Hematopoietic multipotent progenitor cell treated with erythropoietin and hydrocortisone succinate and interleukin-3 and kit ligand, for 15 days (in vitro differentiated cells): ENCODE measurements at places on chromosomes 4 and X.

DNA sequence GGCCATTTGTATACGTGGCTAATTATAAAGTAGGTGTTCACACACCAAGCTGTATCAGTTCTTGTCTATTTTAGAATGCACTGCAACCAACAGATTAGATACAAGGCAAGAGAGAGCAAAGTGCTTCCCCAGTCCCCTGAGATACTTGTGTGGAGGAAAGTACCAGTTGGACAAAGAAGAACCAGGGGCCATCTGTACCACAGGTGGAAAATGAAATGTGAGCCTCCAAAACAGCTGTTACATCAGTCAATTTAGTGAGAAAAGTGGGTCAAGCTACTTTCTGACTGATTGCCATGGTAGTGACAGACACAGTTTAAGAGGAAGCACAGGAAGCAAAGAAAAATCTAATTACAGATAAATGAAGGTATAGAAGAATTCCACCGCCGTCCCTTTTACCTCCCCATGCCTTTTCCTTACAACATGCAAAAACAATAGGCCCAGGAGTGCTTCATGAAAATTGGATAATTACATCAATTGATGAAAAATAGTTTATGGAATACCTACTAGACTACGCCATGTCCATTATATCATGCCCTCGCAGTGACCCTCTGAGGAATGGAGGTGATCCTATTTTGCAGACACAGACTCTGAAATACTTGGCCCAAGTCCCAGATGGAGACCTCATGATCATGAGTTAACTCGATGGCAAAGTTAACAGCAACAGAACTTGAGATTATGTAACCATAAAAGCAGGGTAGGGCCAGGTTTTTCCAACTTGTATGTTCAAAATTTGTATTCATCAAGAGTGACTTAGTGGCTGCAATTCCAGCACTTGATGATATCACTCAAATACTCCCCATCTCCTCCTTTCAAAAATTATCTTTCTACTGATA lies 15.8 kb downstream of the SMPX start:
- DNase-seq = no peak

GRCh38 chr4:4326166-4326565 lies 36.1 kb downstream of the ZBTB49 start:
- DNase-seq = no peak

DNA sequence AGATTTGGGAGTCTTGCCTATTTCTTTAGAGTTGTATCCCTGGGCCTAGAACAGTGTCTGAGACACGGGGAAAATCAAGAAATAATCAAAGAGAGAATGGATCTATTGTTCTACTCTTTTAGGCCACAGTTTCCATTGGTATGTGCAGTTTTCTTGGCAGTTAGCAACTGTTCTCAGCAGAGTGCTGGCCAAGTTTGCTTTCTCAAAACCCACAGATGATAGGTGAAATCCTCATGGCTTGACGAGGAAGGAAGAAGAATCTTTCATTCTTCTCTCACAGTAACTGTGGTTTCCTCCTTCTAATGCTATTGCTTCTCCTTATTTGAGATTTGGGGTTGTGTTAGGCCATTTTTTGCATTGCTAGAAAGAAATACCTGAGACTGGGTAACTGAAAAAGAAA lies 42.2 kb downstream of the AGA start:
- no peak for DNase-seq

GRCh38 chrX:133985164-133985966 lies at the start of gene GPC3:
TSS of gene GPC3 (minus strand) at chrX:133985594.
- no peak for DNase-seq

GRCh38 chr4:113094331-113094730 lies 44.9 kb downstream of the ANK2 start:
- DNase-seq = no peak

DNA sequence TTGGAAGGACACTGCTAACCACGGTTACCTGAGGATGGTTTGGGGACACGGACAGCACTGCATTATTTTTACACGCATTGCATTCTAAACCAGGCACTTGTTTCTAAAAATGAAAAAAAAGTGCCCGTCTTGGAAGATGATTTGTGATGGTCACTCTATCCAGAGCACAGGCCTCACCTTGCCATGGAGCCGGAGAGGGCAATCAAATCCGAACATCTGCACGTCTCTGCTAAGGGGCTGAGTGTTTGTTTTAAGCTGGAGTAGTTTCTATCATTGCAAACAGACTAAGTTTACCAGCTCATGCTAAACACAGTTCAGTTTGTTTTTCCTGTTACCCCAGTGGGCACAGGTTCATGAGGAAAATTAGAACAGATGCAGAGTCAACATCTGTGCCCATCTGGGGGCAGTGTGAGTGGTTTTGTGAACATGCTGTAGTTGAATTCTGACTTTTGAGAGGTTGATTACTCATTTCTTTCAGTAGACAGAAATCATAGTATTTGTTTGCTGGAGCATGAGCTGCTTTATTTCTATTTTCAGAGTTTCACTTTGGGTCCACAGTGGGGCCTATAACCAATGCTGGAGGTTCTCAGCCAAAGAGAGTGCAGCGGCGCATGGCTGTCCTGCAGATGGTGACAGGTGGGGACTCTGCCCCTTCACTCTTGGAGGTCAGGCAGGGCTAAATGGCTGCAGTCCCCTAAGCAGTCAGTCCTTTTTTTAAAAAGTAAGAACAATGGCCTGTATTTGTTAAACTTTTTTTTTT lies 65.4 kb upstream of the ENPP6 start:
- DNase-seq = no peak

- DNase-seq = no peak
These were observed 648 bp upstream of the SCD5 start for GRCh38 chr4:82799006-82799881.

DNA sequence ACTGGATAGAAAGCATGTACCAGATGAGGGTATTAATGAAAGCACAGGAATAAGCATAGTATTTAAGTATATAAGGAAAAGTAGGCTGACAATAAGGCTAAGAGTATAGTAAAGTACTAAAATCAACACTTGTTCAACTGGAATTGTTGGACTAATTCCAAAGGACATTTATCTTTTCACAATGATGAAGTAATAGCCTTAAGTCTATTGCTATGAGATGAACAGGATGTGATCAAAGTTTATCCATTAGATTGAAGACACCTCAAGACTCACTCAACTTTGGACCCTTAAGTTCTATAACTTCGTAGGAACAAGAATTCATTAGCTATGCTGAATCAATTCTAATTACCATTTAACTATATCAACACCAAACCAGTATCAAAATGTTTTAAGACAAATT lies 7.6 kb downstream of the MAD2L1 start:
- no peak for DNase-seq

DNA sequence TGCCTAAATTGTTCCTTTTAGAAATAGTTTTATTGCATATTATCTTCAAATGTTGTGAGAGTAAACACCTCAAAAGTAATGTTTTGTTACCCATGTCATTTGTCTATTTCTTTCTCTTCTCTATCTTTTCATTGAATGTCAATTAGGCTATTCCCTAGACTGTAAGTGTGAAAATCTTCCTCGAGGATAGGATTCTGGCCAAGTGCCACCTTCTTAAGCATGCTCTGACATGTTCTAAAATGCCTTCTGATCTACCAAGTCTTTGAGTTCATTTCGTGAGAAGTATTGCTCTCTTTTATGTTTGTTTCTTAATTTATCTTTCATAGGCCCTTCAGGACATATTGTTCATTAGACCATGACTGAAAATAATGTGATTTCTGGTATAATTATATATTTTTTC lies 44.1 kb upstream of the TLL1 start:
- DNase-seq = no peak

- no peak for DNase-seq
These were observed 62.3 kb downstream of the NKX6-1 start for GRCh38 chr4:84436812-84437211.

DNA sequence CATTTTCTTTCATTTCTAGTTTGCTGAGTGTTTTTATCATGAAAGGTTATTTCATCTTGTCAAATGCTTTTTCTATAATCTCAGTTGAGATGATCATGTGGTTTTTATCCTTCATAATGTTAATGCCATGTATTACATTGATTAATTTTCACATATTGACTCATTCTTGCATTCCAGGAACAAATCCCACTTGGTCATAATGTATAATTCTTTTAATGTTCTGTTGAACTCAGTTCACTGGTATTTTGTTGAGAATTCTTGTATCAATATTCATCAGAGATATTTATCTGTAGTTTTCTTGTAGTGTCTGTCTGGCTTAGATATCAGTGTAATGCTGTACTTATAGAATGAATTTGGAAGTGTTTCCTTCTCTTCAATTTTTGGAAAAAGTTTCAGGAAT lies 16.7 kb upstream of the LHFPL1 start:
- no peak for DNase-seq

DNA sequence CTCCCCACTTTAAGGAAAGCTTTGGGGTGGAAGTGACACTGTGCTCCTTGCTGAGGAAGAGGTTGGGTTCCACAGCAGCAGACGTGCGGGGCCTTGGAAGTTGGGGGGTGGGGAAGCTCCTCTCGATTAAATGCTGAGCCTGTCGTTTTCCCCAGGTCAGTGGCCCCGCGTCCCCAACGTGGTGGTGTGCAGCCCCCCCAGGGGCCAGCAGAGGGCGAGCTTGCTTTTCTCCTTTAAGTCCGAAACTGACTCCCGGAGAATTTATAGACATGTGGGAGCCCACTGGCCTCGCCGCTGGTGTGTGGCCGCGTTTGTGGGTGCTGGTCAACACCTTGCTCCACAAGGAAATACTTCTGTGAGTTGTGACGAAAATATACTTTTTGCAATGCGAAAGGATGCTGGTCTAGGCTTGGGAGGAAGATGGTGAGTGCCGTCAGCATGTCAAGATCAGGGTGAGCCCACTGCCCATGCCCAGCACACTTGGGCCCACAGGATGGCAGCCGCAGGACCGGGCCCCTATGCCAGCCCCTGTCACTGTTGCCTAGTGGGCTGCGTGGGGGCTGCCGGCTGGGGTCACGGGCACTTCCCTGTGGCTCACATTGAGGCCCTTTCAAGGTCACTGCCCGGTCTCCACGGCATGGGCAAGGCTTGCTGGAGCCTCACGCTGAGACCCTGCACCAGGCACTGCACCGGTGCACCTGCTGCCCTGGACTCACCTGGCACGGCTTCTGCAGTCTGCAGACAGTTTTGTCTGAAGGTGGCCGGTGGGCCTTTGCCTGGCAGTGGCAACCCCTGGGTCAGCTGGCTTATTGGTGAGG lies 9.4 kb downstream of the UVSSA start:
- DNase-seq = peak; percentile 60

DNA sequence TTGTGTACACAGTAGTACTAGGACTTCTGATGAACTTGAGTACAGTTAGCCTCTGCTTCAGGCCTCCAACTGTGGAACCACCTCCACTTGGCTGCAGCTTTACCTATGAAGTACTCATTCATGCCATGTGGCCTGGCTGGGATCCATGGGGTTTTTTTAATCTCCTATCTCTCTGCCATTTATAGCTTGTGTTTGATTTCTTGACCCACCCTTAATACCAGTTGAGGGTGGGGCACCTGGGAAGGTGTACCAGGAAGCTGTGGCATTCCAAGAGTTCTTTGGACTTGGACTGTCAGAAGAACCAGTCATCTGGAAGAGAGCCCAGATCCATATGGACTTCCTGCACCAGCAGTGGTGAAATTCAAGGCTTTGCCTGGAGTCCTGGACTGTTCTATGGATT lies 230.1 kb downstream of the SHROOM3 start:
- no peak for DNase-seq

DNA sequence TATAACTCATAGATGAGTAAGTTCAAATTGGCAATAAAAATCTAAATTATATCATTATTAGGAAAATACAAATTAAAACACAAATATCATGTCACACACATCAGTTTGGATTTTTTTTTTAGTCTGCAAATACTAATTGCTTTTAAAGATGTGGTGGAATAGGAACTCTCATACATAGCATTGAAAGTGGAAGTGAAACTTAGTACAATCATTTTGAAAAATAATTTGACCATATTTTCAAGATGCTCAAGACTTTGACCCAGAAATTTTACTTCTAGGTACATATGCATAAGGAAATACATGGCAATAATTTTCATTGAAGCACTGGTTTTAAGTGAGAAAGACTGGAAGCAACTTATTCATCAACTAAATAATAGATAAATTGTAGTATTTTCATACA lies 147.5 kb upstream of the SMIM31 start:
- DNase-seq = no peak

- DNase-seq = no peak
These were observed 81.4 kb downstream of the IRF2 start for GRCh38 chr4:184392748-184393559.

- DNase-seq = peak; percentile 23
These were observed 1.6 kb downstream of the SCD5 start for GRCh38 chr4:82797040-82797404.

GRCh38 chr4:53863158-53863557 lies 201.2 kb downstream of the CHIC2 start:
- DNase-seq = no peak

DNA sequence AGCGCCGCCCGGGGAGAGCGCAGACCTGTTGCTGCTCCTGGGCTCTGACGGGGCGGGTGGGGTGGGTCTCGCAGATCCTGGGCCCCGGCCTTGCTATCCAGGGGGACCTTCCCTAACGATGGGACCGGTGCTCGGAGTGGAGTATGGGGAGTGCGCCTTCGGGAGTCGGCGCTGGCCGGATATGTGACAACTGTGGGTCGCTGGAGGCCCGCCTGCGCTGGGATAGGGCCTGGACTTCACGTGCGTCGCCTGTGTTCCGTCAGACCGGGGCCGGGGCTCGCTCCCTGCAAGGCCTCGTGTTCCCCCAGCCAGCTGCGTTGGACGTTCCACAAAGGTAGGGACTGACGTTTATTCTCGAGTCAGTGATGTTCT lies 1.3 kb downstream of the TBL1X start:
- no peak for DNase-seq

GRCh38 chrX:20742106-20742505 lies 475.4 kb upstream of the RPS6KA3 start:
- no peak for DNase-seq

- DNase-seq = no peak
These were observed 78.7 kb downstream of the DCTD start for GRCh38 chr4:182838535-182838934.

- DNase-seq = no peak
These were observed 148.2 kb upstream of the RPS6KA3 start for GRCh38 chrX:20414762-20415445.

- DNase-seq = no peak
These were observed 44.0 kb downstream of the RELL1 start for GRCh38 chr4:37641886-37642849.

GRCh38 chr4:22348410-22348809 lies 167.5 kb downstream of the ADGRA3 start:
- no peak for DNase-seq

DNA sequence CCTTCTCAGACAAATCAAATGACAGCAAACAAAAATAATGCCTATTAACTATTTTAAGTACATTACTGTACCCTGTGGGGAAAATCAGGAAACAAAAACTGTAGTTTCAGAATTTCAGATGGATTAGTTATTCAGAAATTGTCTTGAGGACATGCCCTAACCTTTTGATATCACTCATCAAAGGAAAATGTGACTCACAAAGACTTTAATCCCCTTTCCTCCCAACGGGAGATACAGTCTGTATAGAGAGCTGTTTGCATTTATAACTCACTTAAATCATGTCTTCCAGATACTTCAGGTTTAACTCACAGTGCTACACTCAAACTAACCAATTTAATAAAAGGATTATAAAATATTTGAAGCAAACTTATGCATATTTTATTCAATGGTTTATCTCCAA lies 304.0 kb downstream of the MAPK10 start:
- DNase-seq = no peak
